CD4-positive, alpha-beta T cell treated with Interferon alpha-2 for 1 hour (primary cell): ENCODE measurements at places on chromosomes 4 and X.
A peak's percentile ranks its signal among the peaks of the same experiment; 100 is the strongest.

- no peak for DNase-seq
Observed at GRCh38 chr4:113070755-113071154, 21.3 kb downstream of the ANK2 start.

GRCh38 chr4:143618811-143619210, 81.7 kb downstream of the FREM3 start:
- no peak for DNase-seq

GRCh38 chr4:38983291-38983690, 48.9 kb downstream of the TMEM156 start:
- DNase-seq: no peak

DNA sequence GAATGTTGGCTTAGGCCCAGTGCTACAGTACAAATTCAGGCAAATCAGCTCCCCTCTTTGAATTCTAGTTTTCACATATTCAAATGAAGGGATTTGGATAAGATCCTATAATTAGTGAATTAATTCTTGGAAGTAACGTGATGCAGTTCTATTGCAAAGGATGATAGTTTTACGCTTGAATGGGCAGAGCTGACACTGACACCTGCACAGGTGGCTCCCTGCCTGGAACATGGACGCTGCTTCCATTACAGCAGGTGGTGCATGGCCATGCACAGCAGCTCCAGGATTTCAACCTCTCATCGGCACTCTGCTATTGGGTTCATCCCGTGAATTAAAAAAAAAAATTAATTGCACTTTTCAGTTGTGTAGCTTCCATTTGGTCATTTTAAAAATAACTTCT, 28.4 kb upstream of the RPS6KA6 start:
- no peak for DNase-seq

GRCh38 chrX:134570899-134571298, 87.4 kb downstream of the PLAC1 start:
- no peak for DNase-seq

DNA sequence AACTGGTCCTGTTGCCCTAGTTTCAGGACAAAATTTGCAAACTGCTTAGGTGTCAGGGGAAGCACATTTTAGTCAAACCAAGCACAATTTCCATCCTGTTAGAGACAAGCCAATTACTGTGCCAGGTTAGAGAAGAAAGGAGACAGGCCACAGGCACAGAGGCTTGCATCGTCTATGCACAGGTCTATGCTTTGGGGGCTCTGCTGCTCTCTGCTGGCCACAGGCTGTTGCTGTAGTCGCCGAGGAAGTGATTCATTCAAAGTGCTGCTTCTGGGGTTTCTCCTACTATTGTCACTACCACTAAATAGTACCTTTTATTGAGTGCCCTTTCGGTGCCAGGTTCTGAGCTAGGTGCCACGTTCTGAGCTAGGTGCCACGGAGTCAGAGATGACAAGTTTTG, 45.5 kb downstream of the VGLL1 start:
- peak; percentile 77 for DNase-seq

DNA sequence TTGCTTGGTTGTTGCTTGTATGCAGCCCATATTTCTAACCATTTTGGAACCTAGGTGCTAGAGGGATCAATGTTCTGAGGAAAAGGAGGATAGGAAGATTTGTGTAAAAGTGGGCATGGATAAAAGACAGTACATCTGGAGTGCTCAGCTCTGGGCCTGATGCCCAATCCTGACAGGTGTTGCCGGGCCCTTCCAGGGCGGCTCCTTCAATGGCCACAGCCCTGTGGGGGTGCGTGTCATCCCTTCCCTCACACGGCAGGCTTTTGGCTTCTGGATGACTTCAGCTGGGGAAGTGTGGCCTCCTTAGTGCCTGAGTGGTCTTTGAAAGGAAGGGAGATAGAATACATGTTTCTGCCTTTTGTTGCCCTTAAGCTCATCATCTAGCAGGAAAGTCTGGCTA, 47.2 kb downstream of the NELFA start:
- DNase-seq: no peak

DNA sequence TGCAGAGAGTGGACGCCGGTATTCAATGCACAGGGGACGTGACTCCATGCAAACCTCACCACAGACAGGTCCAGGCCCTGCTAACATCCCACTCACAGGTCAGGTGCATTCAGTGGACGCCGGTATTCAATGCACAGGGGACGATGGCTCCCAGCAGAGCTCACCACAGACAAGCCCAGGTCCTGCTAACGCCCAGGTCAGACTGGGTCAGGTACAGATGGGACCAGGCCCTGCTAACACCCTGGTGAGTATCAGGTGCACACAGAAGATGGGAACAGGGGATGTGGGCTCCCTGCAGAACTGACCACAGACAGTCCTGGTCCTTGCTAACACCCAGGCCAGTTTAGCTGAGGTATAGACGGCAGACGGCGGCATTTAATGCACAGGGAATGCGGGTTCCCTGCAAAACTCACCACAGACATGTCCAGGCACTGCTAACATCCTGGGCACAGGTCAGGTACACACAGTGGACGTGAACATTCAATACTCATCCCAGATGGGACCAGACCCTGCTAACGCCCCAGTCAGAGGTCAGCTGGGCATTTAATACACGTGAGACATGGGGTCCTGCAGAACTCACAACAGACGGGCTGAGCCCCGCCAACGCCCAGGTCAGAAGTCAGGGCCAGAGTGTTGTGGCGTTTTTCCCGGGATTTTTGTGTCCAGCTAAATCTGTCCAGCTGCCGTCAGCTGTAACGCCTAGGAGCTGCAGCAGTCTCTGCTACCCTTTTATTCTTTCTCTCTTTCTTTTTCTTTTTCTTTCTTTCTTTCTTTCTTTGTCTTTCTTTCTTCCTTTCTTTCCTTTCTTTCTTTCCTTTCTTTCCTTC, 99.2 kb downstream of the SHOX start:
- DNase-seq: no peak

DNA sequence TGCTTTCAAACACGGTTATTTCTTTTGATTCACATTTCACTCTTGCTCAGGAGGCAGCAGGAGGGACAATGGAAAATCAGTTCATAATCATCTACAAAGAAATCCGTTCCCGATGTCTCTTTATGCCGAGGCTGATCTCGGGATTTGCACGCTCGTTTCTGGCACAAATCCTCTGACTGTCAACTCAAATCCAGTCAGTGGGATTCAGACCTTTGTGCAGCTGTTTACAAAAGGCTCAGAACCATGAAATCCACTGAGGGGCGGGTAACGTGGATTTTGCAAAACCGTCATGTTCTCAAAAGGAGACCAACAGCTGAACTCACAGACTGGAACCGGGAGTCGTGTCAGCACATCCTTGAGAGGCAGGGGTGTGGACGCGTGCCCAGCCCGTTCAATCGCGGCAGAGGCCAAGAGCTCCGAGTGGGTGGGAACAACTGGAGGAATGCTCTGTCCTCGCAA, 46.4 kb downstream of the ACOX3 start:
- DNase-seq: no peak

GRCh38 chr4:112702892-112703291, 65.9 kb downstream of the LARP7 start:
- DNase-seq: no peak

GRCh38 chr4:95547715-95548471, 880 bp downstream of the UNC5C start:
- DNase-seq: no peak

GRCh38 chrX:108131471-108131870, 39.9 kb downstream of the ATG4A start:
- no peak for DNase-seq

- no peak for DNase-seq
Observed at GRCh38 chrX:35046660-35047296, 104.2 kb downstream of the FAM47B start.

DNA sequence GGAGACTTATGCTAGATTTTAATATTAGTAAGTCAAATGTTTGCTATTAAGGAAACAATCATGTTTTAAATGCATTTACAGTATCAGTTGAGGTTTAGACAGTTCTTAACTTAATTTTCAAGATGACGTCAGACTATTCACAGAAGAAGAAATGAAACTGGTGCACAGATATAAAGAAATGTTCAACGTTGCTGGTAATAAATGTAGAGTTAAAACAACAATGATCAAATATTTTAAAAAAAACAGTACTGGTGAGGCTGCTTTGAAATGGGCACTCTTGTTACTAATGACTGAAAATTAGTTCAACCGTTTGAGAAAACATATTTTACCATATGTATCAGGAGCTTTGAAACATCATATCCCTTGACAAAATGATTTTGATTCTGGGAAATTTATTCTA, 44.2 kb downstream of the ABHD18 start:
- no peak for DNase-seq

DNA sequence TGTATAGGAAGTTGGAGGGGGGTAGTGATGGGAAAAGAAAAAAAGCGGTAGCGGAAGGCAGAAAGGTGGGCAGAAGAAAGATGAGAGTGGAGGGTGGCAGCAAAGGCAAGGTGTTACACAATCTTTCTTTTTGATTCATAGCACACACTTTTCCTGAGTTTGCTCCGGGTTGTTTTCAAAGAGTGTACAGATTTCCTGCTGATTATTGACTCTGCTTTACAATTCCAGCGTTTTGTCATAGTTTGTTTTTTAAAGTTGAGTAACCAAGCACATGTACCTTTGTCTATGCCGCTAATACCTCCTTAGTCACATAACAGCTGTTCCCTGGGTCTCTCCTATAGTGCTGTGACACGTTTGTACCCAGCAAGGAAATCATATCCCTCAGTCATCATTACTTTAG, 50.3 kb downstream of the AGA start:
- DNase-seq: no peak

GRCh38 chrX:131795442-131796229, 227.5 kb upstream of the STK26 start:
- no peak for DNase-seq

DNA sequence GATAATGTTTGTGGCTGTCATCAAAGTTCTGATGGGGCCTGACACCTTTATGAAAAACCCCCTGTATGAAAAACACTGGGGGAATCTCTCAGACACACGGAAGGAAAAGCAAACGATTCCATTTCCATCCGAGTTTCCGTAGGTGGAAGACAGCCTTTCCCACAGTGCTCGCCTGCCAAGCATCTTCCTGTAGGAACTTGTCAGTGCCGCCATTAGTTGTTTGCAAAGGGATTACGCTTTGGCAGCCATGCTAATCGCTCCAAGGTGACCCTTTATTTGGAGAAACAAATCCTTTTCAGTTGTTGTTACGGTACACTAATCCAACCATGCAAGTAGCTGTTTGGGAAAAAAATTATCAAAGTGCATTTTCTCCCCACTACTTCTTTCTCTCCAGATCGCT, 44.4 kb upstream of the STOX2 start:
- no peak for DNase-seq

- no peak for DNase-seq
Observed at GRCh38 chr4:148273501-148273986, 168.7 kb downstream of the NR3C2 start.

- DNase-seq: no peak
Observed at GRCh38 chrX:118520216-118521206, 24.9 kb downstream of the DOCK11 start.

- DNase-seq: no peak
Observed at GRCh38 chr4:86909546-86910295, 17.5 kb upstream of the C4orf36 start.

DNA sequence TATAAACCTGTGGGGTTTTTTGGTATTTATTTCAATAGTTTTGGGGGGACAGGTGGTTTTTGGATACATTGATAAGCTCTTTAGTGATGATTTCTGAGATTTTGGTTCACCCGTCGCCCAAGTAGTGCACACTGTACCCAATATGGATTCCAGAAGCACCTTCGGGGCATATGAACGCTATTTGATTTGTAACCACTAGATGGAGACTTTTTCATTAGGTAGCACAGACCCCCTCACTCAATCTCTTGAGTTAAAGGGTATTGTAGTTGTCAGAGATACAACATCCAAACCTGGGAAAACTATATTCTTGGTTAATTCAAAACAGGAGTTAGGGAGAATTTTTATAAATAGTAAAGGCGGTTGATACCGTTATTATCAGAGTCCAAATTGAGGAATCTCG, 79.8 kb downstream of the SPANXN3 start:
- DNase-seq: no peak

DNA sequence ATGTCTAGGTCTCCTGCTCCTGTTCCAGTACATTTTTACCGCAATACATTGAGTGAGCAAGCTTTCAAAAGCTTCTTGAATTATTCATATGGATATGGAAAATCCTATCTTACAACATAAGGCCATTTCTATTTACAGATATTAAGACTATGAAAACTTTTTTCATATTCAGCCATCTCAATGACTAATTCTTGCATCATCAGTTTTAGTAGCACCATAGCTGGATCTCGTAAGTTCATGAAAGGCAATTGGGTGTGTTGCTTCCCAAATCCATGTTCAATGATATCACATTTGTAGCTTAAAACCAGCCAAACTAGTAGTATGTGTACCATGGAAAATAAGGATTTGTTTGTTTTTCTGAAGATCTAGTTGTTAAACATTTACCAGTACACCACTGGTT, 118.3 kb upstream of the GABRA2 start:
- DNase-seq: no peak

- DNase-seq: no peak
Observed at GRCh38 chr4:11769434-11769833, 340.7 kb upstream of the HS3ST1 start.

DNA sequence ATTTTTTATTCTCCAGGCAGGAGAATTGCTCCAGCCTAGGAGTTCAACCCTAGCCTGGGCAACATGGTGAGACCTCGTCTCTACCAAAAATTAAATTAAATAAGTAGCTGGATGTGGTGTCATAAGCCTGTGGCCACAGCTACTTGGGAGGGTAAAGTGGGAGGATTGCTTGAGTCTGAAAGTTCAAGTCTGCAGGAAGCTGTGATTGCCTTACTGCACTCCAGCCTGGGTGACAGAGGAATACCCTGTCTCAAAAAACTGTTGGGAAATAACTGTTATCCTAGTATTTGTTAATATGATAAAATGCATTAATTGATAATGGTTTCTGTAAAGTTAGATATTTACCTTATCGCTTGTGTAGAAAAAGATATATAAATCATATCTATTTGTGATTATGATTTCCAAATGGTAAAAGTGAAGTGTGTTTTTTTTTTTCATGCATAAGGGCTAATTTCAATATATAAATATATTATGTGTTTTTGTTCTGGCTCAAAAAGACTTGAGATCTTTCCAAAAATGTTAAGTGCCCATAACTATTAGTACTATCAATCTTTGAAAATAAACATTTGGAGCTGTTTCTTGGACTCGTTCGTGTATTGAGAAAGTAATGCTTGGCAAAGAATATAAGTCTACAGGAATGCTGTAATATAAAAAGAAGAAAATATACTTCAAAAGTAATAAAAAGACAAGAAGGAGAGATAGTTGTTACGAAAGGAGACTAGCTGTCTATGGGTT, 396.6 kb downstream of the ADGRL3 start:
- DNase-seq: no peak

DNA sequence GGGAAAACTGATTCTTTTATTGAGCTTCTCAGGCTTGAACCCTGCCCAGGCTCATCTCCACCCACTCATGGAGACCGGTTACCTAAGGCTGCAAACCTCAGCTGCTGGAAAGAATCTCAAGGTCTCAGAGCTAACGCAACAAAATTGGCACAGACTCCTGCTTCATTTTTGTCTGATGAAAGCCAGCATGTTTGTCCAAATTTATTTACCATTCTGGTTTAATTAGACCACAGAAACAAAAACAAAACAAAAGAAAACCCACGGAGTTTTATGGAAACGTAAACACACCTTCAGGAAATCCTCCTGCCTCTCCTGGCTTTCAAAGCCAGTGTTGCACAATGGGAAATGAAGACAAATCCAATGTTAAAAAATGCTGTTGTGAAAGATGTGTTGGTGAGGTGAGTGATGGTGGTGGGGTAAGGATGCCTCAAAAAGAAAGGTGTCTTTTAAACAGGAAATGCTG, 56.4 kb upstream of the PDLIM3 start:
- no peak for DNase-seq
